ENCODE measurements at places on chromosomes 12 and 14. TPM values are rescaled to one million over a fixed set of nuclear protein-coding genes. Genes with fewer than 3 reads are reported as not detected.

BIN2 gene
- total RNA-seq: not detected

ZNF219 gene
- total RNA-seq: 33.8 TPM

DNA sequence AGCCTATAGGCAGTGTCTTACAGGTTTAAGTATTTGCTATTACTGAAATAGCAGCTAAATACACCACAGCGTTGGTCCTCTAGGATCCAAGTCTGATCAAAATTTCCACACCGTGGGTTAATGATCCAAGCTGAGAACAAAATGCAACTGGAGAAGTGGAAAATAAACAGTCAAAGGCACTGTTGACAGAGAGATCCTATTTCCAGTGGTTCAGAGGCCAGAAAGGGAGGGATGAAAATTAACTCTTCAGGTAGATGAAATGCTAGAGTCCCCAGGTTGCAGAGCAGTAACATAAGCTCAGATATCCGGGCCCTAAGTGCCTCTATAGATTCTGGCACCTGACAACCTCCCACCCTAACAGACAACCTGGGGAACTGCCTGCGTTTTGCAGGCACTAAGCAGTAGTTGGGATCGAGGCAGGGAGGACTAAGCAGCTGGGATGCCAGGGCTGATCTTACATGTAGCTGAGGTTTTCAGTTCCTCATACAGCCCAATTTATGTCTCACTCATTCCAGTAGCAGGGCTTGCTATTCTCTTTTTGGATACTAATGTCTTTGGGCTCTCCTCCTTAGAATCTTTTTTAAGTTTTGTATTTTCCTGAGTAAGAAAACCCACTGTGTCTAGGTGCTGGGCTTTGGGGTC lies 42.7 kb upstream of the CRACR2A start:
- H3K27ac ChIP-seq: no peak overlapping the region
- DNase-seq: no peak
- no peaks in the 10 kb centered on the region for H3K4me1 ChIP-seq
- no peaks in the 10 kb centered on the region for H3K27me3 ChIP-seq

- no peak overlapping the region for H3K27ac ChIP-seq
- no peak overlapping the region for H3K4me3 ChIP-seq
- H3K4me1 ChIP-seq: no peaks in the 10 kb centered on the region
- H3K27me3 ChIP-seq: no peaks in the 10 kb centered on the region
- no peak for DNase-seq
Observed at GRCh38 chr14:30698463-30698862, 76.3 kb downstream of the SCFD1 start.

Data from MCF 10A (cell line).